NCI-H2171 (cell line): ENCODE measurements at places on chromosomes 6 and 20.

- DNase-seq = no peak
These were observed 117.1 kb downstream of the GRM4 start for GRCh38 chr6:34028691-34029360.

GRCh38 chr6:143038833-143039232, 21.9 kb upstream of the AIG1 start:
- no peak for DNase-seq

DNA sequence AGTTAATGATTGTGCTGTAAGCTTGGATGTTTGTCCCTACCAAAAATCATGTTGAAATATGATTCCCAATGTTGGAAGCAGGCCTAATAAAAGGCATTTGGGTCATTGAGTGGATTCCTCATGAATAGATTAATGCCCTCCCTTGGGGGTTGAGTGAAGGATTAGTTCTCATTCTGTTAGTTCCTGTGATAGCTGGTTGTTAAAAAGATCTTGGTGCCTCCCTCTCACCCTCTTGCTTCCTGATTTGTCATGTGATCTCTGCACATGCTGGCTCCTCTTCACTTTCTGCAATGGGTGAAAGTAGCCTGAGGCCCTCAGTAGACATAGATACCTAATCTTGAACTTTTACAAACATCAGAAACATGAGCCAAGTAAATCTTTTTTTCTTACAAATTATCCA, 115.6 kb upstream of the HCRTR2 start:
- no peak for DNase-seq

GRCh38 chr20:43979576-43980105, 65.0 kb downstream of the TOX2 start:
- no peak for DNase-seq

- DNase-seq = no peak
These were observed 76.0 kb downstream of the LCA5 start for GRCh38 chr6:79461205-79461604.

DNA sequence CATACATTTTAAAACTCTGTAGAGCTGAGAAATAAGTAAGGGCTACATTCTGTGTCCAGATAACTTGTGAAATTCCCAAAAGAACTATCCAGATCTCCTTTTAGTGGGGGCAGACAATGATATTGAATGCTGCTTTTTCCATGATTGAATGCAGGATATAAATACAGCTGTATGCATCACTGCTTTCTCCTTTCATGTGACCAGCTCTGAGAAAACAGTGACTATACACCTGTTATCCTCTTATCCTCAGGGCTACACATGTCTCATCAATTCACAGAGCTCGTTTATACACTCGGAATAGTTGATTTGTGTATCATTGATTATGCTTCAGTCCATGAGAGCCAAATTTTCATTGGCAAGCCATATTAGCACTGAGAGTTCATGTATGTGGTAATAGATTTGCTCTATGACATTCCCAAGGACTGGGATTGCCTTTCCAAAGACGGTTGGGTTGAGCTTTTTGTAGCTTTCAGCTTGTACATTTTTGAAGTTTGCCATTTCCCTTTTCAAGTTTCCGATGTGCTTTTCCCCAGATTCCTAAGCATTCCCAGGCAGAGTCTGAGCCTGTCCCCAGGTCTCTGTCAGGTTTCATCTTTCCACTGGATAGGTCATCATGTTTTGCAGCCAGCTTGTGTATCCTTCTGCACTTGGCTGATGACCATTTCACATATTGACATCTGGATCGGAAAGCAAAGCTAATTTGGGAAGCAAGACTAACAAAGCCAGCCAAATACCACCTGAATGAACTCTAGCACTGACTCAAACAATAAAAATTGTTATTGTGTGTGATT, 97.7 kb downstream of the RFX6 start:
- DNase-seq = no peak

DNA sequence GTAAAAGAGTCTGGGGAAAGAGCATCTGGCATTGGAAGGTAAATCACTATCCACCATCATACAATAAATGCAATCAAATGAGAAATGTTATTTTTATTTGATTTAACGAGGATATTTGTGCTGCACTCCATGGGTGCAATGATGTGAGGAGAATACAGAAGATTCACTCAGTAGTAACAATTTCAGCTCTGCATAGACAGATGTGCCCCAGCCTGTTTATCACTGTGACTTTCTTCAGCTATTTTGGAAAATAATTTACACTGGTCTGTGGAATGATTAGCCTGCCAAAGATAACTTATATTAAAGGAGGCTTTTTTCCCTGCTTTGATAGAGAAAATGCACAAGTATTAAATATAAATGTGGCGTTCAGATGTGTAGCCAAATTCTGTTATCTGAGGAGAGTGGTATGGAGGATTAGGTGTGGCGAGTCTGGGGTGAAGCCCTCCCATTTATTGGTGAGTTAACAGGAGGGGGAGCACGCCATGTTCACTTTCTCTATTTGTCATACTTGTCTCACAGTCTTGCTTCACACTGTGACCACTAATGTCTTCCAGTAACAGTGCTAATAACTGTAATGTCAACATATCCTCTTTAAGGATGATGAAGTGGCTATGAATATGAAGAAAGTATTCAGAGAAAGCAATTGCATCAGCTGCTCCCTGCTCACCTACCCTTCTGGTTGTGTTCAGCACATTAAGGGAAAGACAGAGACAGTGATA, 645.6 kb downstream of the MMUT start:
- no peak for DNase-seq

DNA sequence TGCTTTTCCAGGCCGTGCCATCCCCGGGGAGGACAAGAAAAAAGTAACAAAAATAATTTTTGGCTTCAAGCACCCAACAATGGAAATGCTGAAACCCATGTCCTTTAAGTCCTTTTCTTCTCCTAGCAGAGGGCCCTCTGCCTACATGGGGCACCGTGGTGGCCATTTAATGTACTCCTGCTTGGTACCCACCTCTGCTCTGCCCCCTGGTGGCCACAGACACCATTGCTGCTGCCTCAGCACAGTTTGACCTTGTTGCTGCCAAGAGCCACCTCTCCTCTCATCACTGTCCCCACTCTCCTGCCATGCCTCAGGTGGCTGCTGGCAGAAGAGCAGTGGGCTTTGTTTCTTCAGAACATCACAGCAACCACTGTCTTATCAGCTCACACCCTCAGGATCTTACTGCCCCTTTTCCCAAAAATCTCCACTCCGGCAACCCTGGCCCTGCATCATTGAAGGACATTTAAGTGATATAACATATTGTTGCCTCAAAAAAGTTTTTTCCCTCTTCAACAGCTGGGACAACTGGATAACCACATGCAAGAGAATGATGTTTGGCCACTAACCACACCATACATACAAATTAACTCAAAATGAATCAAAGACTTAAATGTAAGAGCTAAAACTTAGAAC, 12.9 kb upstream of the ARMC2 start:
- DNase-seq = peak; percentile 38

DNA sequence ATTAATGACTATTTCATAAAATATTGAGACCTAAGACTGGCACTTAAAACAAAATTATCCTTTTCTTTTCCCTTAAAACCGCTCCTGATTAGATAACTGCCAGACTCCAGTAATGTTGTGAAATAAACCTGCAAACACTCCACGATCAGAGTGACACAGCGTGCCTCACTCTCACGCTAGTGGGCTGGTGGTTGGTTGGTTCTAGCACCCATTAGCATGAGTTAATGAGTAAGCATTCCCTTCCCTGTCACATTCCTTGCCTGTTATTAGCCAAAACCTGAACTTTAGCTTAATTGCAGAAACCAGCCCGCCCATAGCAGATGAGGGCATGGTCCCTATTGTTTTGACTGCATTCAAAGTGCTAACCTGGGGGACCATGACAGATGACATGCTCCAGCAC, 193.4 kb downstream of the CD83 start:
- DNase-seq = no peak

GRCh38 chr20:44467289-44467883, 8.3 kb upstream of the TTPAL start:
- DNase-seq = no peak

GRCh38 chr20:1325173-1326030, 3.5 kb downstream of the SDCBP2 start:
- peak; percentile 98 for DNase-seq

GRCh38 chr20:11180186-11180585, 506.4 kb upstream of the JAG1 start:
- no peak for DNase-seq

- no peak for DNase-seq
These were observed 81.0 kb upstream of the JAG1 start for GRCh38 chr20:10754824-10755223.

- DNase-seq = peak; percentile 57
These were observed 1.3 kb downstream of the HMGA1 start for GRCh38 chr6:34237722-34238584.

DNA sequence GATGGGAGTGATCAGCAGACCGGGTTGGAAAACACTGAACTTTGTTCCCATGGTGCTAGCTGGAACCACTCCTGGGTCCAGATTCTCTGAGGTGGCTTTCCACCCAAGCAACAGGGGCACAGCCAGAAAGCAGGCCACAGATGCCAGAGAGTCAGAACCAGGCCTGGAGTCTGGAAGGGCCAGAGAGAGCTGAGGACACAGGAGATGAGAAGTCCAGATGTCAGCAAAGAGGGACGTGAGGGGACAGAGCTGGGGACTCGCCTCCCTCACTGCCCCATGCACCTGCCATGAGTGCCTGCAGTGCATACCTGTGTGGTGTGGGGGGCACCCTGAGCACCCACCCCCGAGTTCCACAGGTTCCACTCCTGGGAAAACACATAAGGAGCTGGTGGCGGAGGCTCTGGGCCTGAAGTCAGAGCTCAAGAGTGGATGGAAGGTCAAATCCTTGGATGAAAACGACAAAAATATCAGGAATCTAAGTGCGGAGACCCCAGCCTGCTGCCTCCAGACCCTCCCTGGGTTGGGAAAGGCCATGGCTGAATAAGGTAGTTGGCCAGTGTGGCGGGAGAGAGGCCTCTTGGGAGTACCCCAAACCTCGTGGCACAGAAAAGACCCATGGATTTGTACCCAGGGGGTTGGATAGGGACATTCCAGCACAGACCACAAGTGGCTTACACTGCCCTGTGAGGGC, 224.2 kb downstream of the SYNDIG1 start:
- DNase-seq = no peak

DNA sequence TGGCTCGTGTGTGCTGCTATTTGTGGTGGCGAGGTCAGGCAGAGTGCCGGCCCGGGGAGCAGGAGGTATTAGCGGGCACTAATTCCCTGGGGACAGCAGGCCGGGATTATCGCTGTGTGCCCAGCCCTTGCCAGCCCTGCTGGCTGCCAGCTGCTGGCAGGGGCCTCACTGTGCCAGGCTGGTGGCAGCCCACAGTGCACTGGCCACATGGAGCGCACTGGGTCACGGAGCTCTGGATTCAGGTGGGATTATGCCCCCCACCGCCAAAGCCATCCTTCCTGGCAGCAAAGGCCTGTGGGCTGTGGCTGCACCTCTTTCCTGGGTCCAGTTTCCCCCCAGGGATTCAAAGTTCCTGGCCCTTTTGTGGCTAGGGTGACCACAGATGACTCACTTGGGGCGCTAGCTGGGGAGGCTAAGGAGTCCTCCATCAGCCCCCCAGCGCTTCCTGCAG, 59.7 kb downstream of the YTHDF1 start:
- DNase-seq = no peak

DNA sequence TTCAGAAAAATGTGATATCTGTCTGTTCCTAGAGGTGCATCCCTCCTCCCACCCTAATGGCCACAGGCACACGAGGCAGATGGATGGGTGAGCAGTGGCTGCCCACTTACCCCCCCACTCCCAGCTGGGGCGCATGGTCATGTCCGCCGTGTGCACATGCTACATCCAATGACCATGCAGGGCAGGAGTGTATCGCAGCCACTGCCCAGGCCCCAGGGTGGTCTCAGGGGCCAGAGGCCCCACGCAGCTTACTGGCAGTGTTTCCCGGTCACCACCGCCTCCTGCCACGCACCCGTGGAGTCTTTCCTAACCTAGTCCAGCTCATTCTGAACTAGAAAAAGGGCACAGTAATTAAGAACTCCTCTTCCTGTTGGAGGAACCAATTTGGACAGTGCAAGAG, 11.7 kb upstream of the HTR1B start:
- no peak for DNase-seq

- DNase-seq = no peak
These were observed 163.9 kb downstream of the IBTK start for GRCh38 chr6:82083646-82084045.

DNA sequence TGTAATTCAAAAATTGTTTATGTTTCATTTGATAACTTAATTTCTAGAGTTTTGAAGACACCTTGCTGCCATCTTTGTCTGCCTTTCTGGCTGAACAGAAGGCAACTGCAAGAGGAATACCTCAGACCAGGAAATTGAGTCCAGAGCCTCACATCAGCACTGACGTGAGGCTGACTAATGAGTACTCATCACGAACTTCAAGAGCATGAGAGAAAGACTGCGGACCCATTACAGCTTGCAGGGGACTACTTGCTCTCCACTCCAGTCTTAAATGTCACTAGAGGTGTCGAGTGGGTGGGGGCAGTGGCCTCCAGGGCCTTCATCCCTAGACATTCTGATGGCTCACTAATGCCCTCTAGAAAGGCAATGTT, 109.5 kb upstream of the SSTR4 start:
- DNase-seq = no peak

DNA sequence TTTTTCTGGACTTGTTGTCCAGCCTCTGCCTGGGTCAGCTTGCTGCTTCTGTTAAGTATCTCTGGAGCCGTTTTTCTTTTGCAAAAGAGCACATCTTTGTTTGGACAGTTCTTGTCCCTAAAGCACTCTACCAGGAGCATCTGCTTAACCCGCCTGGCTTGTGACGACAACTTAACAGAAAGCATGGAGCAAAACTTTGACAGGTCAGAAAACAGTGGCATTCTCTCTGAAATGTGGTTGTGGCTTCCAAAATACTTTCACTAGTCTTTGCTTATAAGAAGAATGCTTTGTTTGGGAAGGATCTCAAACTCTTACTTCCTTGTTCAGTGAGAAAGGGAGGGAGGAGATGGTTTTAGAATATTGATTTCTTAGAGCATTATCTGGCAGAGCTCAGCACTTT, 47.6 kb downstream of the CD109 start:
- DNase-seq = no peak

GRCh38 chr6:48564036-48564820, 453.2 kb upstream of the PTCHD4 start:
- DNase-seq = no peak

DNA sequence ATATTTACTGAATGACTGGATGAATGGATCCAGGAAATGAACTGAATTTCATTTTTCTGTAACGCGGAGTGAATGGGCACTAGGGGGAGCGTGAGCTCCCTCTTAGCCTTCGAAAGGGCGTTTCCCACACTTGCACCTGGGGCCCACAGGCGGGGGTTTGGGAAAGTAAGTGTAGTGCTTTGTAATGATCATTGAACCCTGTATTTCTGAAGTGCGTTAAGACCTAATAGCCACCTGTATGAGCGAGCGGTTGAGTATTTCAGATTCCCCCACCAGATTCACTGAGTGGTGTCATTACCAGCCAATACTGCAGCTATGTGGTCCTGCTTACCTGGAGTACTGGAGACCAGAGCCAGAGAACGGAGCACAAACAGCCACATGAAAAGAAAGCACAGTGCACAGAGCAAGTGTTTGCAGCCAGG, 10.5 kb downstream of the SYTL3 start:
- DNase-seq = peak; percentile 38

GRCh38 chr6:17601386-17601703, 1.2 kb downstream of the FAM8A1 start:
- no peak for DNase-seq

GRCh38 chr6:162271922-162272321, 455.6 kb downstream of the PRKN start:
- no peak for DNase-seq
